ENCODE measurements at places on chromosomes 7 and 10.

- DNase-seq, result no peak
Observed at GRCh38 chr7:23472956-23473843, 2.9 kb upstream of the IGF2BP3 start.

GRCh38 chr10:28014651-28015050, 15.8 kb upstream of the ODAD2 start:
- DNase-seq, result no peak

DNA sequence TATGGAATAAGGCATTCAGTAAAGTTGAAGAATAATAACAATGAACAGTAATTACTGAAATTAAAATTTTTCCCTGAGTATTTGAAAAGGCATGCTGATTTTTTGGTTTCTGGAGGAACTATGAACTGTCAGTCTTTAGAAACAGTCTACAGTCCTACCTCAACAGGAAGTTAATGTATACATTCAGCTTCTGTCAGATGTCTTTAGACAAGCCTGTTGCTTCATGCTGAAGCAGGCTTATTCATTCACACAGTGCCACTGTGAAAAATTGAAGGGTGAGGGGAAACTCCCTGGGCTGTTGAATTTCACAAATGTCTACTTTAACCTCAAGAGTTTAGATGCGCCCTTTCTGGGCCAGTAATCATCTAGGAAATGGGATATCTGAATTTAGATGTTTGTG, 3.5 kb downstream of the NRF1 start:
- no peak for DNase-seq

DNA sequence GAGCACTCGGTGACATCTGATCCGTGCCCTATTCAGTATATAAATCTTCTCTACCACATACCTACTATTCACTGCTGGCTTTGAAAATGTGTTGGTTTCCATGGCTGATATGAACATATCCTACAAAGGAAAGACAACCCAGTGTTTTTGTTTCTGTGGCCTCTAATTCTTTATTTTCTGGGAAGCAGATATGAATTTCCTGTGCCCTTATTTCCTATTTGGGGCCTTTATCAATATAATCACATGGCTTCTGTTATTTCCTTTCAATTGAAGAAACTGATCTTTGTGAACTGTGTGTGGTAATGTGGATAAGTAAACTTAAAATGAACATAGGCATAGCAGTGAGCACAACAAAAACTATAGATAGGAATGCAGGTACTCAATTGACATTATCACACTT, 10.6 kb downstream of the CCNJ start:
- no peak for DNase-seq

DNA sequence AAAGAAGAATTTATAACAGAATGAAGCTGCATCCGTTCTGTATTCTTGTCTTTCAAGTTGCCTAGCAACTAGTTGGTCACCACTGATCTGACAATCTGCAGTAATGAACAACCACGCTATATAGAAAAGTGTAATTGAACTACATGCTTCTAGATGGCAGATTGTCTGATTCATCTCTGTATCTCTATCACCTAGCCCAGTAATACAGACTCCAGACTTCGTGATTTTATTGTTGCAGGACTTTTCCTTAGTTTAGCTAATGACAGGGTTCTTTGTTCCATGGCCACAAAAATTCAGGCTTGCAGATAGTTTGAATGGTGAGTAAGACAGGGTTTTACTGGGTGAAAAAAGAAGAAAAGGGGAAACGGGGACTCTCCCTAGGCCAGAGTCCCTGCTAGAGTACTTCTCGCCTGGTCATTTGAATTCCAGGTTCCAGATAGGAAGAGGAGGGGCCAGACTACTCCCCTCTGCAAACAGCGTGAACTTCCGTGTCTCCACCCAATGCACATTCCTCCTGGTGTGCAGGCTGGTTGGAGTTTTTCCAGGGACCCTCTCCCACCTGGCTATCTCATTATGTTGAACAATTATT, 45.9 kb downstream of the COL1A2 start:
- DNase-seq, result no peak

GRCh38 chr10:71036297-71036966, 148.1 kb upstream of the PCBD1 start:
- no peak for DNase-seq

DNA sequence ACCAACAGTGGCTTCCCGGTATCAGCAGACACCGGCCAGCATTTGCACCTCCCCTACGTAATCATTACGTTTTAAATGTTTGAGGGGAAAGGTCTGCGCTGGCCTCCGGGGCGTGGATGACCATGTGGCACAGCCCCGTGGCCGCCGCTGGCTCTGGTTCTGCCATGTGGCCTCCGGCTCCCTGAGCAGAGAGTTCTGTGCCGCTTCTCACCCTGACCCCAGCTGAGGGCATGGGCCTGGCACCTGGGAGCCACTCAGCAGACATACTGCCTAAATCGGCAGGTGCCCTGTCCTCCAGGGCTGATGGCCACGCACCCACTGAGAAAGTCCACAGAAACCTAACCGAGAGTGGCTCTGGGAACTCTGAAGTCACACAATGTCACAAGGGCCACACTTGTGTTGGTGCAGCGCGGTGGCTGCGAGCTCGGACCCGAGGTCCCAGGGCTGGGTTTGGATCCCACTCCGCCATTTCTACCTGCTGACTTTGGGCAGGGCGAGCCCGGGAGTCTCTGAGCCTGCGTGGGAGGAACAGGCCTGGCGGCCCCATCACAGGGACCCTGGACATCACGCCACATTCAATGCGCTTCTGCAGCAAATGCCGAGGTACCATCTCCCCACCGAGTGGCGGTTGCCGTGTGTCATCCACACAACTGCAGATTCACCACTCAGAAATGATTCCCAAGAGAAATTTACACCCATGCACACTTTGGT, 25.3 kb downstream of the CFAP46 start:
- no peak for DNase-seq

GRCh38 chr10:101894742-101895141, 51.1 kb upstream of the KCNIP2 start:
- no peak for DNase-seq

- no peak for DNase-seq
Observed at GRCh38 chr7:159128767-159129166, 15.9 kb downstream of the VIPR2 start.

DNA sequence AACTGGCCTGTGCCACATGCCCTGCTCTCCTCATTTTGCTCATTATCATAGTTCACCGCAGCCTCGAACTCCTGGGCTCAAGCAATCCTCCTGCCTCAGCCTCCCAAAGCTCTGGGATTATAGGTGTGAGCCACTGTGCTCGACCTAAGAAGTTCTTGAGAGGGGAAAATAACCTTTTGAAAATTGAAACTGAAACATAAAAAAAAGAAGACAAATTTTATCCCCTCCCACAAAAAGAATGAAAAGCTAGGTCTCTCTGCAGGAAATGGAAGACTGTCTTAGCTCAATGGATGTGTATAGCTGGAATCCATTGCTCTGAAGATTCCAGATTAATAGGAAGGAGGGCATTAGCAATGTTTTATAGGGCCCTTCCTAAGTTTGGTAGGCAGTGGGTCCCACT, 2.0 kb upstream of the EXOC6 start:
- no peak for DNase-seq

GRCh38 chr10:71274901-71275796, 43.9 kb upstream of the SLC29A3 start:
- no peak for DNase-seq

DNA sequence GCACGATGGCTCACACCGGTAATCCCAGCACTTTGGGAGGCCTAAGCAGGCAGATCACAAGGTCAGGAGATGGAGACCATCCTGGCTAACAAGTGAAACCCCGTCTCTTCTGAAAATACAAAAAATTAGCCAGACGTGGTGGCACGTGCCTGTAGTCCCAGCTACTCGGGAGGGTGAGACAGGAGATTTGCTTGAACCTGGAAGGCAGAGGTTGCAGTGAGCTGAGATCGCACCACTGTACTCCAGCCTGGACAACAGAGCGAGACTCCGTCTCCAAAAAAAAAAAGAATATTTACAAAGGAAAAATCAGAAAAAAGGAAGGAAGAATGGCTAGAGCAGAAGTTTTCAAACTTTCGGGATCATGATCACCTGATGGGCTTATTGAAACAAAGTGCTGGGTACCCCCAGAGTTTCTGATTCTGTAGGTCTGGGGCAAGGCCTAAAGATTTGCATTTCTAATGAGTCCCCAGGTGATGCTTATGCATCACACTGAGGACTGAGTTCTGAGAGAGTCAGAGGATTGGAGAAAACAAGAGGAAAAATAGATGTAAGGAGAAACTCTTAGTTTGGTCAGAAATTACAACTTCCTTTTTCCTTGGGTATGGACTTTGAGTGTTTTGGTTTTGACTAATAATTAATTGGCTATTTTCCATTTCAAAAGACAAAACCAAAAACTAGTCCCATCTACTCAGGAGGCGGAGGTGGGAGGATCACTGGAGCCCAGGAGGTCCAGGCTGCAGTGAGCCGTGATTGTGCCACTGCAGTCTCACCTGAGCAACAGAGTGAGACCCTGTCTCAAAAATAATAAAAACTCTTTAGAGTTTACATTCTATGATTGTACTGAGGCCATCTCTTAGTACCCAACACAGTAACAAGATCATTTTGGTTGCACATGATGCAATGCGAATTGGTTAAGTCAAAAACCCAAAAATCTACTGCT, 14.4 kb downstream of the MARCHF5 start:
- no peak for DNase-seq

GRCh38 chr10:95485056-95485844, 75.9 kb downstream of the SORBS1 start:
- DNase-seq, result no peak

DNA sequence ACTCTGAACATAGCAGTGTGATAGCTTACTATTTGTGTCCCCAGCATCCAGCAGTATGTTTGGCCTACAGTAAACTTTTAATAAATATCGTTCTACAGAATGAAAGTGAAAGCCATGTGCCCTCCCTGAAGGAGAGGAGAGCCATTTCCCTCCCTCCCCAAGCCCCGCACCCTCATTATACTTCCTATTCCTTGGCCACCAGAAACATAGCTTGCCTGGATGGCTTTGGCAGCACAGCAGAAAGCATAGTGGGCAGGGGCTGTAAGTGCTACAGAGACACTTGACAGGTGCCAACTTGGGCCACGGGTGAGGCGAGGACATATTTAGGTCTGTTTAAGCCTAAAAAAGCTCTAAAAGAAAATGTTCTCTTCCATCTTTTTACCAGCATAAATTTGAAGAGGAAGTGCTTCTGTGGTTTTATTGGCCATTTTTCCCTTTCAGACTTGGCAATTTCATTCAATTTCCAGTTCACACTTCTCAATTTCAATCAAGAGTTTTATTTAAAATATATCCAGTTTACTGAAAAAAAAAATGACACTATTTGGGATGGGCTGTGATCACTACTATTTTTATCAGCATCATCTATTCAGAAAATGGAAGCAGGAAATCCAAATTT, 12.7 kb downstream of the HHEX start:
- no peak for DNase-seq

DNA sequence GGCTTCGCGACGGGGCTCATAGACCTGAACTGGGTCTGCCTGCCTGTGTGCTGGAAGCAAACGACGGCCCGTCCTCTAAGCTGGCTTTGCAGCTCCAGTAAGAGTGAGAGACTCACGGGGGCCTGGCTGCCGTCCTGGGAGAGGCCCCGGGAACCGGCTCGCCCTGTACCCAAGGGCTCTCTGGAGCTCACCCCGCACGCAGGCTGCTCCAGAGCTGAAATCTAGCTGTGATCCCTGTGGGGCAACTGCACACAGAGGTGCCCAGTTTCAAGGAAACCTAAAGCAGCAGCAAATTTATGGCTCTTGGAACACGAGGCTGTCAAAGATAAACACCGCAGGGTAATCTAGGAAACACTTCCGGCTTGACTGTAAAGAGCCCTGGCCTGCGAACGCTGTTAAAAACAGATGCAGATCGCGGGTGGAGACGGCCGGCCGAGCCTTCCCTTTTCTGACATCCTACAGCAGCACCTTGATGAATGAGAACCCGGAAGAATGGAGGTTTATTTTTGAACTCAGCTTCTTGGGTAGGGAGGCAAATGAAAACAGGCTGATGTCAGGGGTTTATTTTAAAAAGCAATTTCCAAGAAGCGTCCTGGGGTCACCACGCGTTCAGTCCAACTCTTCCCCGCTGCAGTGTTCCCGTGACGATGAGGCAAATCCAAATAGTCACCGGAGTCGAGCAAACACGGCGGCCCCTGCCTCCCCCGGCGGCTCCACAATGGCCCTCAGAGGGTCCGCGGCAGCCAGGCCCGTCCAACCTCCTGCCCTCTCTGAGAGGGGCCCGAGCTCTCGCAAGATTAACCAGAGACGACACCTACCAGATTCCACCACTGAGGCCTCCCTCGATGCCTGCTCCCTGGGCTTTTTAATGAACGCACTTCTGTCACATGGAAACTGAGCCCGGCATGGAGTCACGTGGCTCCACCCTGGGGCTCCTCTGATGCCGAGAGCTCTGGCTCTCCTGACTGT, 29.6 kb downstream of the AMZ1 start:
- peak; percentile 10 for DNase-seq

DNA sequence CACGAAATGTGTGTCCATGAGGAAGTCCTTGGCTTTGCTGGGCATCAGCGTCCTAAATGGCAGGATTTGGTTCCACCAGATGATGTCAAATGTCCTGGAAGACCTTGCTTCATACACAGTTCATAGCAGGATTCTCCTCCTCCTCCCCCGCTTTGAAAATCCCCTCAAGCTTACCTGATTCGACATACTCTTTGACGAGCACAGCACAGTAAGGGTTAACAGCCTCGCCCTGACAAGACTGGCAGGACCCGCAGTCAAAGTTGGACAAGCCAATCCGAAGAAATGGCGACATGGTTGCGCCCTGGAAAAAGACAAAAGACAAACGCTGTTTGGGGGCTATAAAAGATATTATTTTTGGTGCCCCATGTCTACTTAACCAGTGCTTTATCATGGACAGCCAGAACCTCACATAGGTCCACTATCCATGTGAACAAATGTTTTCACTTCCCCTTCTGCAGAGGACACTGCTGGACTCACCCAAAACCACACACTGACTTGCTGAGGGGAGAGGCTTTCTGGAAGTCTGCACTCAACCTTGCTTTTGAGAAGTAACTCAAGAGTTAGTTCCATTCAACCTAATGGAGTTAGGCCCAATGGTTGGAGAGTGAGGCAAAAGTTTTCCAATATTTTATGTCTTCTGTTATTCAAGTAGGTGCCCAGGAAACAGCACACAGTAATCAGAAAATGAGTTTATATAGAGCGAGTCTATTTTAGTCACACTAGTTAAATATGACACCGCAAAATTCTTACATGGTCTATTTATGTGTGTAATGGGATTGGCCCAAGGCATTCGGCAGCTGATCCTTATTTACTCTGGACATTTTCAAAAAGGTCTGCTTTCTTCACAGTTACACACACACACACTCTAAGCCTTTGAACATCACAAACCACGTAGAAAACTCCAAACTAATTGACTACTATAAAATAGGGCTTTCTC, 65.0 kb downstream of the PRKCQ start:
- DNase-seq, result no peak

- DNase-seq, result no peak
Observed at GRCh38 chr10:22598478-22598877, 115.9 kb downstream of the PIP4K2A start.

- no peak for DNase-seq
Observed at GRCh38 chr10:11697718-11698527, 44.3 kb upstream of the ECHDC3 start.

GRCh38 chr7:38321515-38321944, 48.1 kb upstream of the TARP start:
- DNase-seq, result no peak

GRCh38 chr7:29458933-29459332, 104.7 kb upstream of the PRR15 start:
- DNase-seq, result no peak
